CD4-positive, alpha-beta T cell treated with Interleukin-17A for 1 hour (primary cell): ENCODE measurements at places on chromosomes 12 and 14.

DNA sequence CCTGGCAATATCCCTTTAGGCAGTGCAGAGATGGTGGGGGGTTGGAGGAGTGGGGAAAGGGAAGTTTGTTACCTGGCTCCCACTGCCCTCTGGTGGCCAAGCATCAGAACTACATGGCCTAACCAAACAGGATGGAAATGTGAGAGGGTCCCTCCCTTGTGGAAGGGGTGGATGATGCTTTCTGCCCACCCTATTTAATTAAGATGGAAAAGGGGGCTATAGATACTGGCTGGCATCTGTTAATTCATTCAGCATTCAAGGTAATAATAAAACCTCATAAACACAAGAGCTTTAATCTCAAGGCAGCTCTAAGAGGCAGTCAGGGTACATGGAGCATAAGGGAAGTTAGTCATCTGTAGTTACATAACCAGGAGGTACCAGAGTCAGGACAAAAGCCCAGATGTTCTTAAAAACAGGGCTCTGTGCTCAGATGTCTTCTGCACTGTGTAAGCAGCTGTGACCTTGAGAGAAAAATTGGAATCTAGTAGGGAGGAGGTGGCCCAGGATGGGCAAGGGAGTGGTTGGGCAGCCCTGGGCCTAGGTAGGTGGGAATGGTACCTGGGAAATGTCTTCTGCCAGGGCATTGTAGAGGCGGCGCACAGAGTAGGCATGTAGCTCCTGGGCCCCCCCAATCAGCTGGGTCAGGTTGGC, 4.6 kb downstream of the AP1G2 start:
- peak; percentile 70 for DNase-seq

DNA sequence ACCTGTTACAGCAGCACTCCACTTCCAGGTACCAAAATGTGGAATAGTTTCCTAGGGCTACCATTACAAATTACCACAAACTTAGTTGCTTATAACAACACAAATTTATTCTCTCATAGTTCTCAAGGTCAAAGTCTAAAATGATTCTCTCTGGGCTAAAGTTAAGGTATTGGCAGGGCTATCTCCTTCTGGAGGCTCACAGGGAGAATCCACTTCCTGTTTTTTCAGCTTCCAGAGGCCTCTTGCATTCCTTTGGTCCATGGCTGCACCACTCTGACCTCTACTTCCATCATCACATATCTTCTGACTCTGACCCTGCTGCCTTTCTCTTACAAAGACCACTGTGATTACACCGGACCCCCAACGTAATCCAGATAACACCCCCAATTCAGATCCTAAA, 2.9 kb upstream of the GARIN6 start:
- no peak for DNase-seq

DNA sequence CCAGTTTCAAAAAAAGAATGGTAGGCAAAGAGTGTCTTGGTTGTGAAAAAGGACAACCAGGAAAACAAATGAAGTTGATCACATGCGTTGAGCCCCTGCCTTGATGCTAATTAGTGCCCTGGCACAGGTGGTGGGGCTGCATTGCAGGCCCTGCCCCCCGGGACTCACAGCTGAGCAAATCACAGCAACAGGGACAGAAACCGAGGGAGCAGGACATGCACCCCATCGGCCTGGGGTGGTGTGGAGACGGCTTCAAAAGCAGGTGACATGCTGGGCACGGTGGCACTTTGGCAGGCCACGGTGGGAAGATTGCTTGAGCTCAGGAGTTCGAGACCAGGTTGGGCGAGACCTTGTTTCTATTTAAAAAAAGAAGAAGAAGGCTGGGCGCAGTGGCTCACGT, 1.1 kb upstream of the PAPLN start:
- no peak for DNase-seq

- DNase-seq, result no peak
Measured at GRCh38 chr14:43540948-43541347, 966.1 kb downstream of the FSCB start.

- DNase-seq, result peak; percentile 16
Measured at GRCh38 chr12:104974626-104975290, 11.4 kb upstream of the NOPCHAP1 start.

DNA sequence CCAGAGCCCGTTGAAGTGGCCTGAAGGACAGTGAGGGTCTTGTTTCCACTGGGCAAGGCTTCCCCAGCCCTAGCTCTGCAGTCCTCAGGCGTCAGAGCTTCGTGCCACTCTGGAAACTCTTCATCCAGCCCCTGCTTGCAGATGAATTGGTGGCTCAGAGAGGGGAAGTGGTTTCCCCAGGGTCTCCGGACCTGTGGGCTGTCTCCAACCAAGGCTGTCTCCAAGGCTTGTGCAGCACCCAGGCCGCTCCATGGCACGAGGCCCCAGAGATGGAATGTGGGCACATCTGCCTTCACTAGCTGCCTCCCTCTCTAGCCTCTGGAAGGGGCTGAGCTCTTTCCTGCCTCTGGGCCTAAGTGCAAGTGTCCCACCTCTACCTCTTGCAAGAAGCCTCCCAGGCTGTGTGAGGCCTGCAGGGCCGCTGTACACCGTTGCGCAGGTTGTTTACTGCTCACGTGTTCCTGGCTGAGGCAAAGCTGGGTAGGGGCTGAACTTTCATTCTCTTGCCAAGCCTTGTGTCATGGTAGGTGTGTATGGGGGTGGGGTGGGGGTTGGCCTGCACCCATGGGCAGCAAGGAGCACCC, 11.1 kb downstream of the RIN3 start:
- DNase-seq, result no peak
